ENCODE measurements at places on chromosomes 12 and 14.

GRCh38 chr12:65892841-65893251 lies 68.6 kb downstream of the HMGA2 start:
- no peak for DNase-seq

GRCh38 chr12:29681370-29681769 lies 102.4 kb downstream of the TMTC1 start:
- no peak for DNase-seq

- no peak for DNase-seq
Measured at GRCh38 chr12:122099280-122099749, 20.8 kb downstream of the MLXIP start.

DNA sequence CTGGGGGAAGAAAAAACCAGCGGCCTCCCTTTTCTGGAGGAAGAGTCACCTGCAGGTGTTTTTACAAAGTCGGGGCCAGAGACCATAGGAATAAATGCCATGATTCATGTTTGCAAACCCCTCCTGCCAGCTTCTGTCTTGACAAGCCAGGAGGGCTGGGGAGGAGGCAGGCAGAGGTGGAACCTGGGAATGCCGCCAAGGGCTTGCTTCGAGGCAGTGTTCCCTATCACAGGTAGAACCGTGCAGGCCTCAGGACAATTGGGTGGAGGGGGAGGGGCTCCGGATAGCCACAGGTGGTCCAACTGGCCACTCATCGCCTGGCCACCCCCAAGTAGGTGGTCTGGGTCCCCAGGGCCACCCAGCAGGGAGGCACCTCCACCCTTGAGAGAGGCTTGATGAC lies 14.2 kb upstream of the DLK1 start:
- DNase-seq = no peak

GRCh38 chr12:53948650-53949593 lies 5.8 kb upstream of the HOXC12 start:
- no peak for DNase-seq

- DNase-seq = no peak
Measured at GRCh38 chr14:88245321-88245720, 77.7 kb downstream of the KCNK10 start.

GRCh38 chr12:125533434-125534029 lies 468.3 kb downstream of the AACS start:
- DNase-seq = no peak

- peak; percentile 2 for DNase-seq
Measured at GRCh38 chr14:52949711-52950409, 990 bp downstream of the FERMT2 start.

DNA sequence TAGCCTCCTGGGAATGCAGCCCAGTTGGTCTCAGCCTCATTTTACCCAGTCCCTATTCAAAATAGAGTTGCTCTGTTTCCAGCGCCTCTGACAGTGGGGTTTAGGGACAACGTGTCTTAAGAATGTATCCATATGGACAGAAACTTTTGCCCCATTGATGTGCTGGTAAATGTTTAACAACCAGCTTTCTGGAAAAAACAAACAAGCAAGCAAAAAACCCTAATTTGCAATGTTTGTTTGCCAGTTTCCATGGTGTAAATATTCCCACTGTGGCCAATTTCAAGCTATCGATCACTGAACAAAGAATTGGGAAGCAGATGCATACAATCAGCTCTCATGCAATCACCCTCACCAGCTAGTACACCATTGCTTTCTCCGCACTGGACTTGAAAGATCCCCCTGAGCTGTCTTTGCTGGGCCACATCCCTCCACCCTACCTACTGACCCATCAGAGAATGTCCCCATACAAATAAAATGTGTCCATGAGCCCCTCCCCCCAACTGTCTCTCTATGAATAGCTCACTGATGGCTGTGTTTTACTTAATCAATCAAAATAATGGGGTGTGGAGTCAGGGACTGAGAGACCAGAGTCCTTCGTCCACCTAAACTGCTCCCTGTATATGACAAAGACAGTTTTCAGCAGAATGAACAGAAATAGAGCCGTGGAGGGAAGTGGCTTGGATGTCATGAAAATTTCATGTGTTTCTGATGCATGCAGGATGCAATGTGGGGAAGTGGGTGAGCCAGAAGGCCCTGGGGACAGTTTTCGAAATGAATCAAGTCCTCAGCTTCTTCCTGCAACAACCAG lies 40.8 kb downstream of the CCDC60 start:
- no peak for DNase-seq

GRCh38 chr12:71772735-71773134 lies 18.1 kb downstream of the RAB21 start:
- DNase-seq = no peak

GRCh38 chr12:19665121-19665900 lies 226.0 kb downstream of the AEBP2 start:
- no peak for DNase-seq

- no peak for DNase-seq
Measured at GRCh38 chr12:80161612-80162011, 62.3 kb downstream of the OTOGL start.

- DNase-seq = no peak
Measured at GRCh38 chr14:34184126-34184525, 233.3 kb upstream of the EGLN3 start.
